ENCODE measurements at places on chromosomes 7 and 10.

DNA sequence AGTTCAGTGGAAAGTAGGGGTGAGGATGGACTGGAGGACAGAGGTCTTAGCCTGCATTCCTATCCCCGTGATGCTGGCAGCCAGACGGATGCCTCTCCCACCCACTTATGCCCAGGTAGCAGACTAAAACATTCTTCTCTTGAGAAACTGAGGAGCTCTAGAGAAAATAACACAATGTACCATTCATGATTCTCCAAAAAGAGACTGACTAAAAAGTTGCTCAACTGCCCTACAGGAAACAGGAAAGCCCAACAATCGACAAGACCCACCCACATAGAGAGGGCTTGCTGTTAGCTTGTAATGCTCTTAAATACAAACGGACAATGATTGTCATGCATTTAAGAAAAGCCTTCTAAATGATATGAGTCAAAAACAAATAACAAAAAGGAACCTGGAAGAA is 33.2 kb upstream of the PDE1C start:
- peaks cover 5% of the 10 kb centered on the region for H3K4me1 ChIP-seq
- DNase-seq: no peak
- H3K27me3 ChIP-seq: no peaks in the 10 kb centered on the region
- H3K36me3 ChIP-seq: no peaks in the 10 kb centered on the region
- no peak overlapping the region for H3K27ac ChIP-seq

DNA sequence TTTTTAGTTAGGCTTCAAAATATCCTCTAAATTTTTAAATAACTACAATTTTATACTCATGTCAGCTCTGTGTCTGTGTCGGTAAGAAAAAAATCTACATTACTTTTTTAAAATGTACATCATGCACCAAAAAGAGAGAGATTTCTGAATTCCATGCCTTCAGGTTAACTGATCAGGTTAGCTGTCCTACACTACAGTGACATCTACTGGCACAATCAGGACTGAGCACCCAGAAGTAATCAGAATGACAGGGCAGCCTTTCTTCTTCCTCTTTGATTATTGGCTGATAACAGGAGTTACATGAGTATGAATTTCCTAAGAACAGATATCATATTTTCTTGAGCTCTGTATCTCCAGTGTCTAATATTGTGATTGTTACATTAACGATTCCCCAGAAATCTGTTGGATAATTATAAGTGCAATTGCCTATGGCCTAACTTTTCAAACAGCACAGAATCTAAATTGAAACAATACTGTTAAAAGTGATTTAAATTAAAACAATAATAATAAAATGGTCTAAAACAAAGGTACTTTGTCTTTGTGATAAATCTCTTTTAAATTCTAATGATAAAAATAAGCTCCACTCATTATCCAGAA is 41.8 kb upstream of the HYCC1 start:
- H3K4me3 ChIP-seq: no peak overlapping the region
- DNase-seq: no peak
- H3K36me3 ChIP-seq: no peaks in the 10 kb centered on the region
- H3K4me1 ChIP-seq: no peaks in the 10 kb centered on the region

DNA sequence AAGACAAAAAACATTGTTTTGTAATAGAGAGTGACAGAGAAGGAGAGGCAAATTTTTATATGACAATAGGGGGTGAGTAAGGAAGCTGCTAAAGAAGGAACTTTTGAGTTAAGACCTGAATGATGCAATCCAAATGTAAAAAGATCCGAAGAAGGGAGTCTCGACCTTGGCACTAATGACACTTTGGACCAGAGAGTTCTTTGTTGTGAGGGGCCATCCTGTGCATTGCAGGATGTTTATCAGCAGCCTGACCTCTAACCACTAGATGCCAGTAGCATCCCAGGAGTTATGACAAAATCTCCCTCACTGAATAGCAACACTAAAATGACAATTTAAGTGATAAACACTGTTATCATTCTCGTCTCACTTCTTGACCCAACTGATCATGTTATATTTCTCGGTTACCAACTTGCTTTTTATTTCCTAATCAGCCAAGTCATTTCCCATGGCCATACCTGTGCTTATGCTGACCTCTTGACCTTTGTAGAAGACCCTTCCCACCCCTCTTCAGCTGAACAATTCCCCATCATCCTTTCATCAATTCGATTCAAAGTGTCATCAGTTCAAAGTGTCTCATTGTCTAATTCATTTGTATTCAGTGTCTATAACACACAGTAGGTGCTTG is 30.0 kb downstream of the DGKI start:
- no peak overlapping the region for H3K27ac ChIP-seq
- H3K27me3 ChIP-seq: no peaks in the 10 kb centered on the region
- H3K4me1 ChIP-seq: peaks cover 11% of the 10 kb centered on the region
- H3K4me3 ChIP-seq: no peak overlapping the region

DNA sequence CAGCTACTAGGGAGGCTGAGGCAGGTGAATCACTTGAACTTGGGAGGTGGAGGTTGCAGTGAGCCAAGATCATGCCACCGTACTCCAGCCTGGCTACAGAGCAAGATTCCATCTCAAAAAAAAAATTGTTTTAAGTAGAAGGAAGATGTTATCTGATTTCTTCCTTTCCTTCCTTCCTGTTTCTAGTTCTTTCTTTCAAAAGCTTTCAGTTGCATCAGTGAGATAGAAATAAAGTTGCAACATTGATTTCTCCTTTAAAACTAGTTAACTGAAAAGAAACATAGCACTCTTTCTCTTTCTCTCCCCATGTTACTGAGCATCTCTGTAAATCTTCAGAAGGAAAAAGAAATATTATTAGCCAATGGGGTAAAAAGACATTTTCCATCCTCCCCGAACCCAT is 37.5 kb downstream of the CNNM1 start:
- H3K4me3 ChIP-seq: no peak overlapping the region
- no peaks in the 10 kb centered on the region for H3K36me3 ChIP-seq
- no peak overlapping the region for H3K27ac ChIP-seq
- H3K27me3 ChIP-seq: no peaks in the 10 kb centered on the region
- no peak for DNase-seq

GRCh38 chr10:63391812-63392211 is 74.0 kb downstream of the JMJD1C start:
- no peak overlapping the region for H3K27ac ChIP-seq
- no peaks in the 10 kb centered on the region for H3K27me3 ChIP-seq
- H3K4me3 ChIP-seq: no peak overlapping the region

DNA sequence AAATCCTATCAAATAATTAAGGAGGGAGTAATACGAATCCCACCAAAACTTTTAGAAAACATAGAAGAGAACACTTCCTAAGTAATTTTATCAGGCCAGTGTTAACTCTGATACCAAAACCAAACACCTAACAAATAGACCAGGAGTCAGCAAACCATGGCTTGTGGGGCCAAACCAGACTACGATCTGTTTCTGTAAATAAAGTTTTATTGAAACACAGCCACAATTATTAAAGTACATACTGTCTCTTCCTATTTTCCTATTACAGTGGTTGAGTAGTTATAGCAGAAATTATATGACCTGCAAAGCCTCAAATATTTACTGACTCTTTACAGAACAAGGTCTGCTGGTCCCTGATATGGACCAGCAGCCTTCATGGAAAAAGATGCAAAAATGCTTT is 73.1 kb upstream of the ELN start:
- no peak overlapping the region for H3K4me3 ChIP-seq
- no peak for DNase-seq
- no peaks in the 10 kb centered on the region for H3K27me3 ChIP-seq
- H3K36me3 ChIP-seq: no peaks in the 10 kb centered on the region
- H3K27ac ChIP-seq: no peak overlapping the region
- H3K4me1 ChIP-seq: no peaks in the 10 kb centered on the region

- no peak overlapping the region for H3K4me3 ChIP-seq
- H3K36me3 ChIP-seq: peaks cover 83% of the 10 kb centered on the region
- no peak overlapping the region for H3K27ac ChIP-seq
- no peaks in the 10 kb centered on the region for H3K27me3 ChIP-seq
- no peak for DNase-seq
Observed at GRCh38 chr7:157412021-157412443, 75.2 kb downstream of the DNAJB6 start.

DNA sequence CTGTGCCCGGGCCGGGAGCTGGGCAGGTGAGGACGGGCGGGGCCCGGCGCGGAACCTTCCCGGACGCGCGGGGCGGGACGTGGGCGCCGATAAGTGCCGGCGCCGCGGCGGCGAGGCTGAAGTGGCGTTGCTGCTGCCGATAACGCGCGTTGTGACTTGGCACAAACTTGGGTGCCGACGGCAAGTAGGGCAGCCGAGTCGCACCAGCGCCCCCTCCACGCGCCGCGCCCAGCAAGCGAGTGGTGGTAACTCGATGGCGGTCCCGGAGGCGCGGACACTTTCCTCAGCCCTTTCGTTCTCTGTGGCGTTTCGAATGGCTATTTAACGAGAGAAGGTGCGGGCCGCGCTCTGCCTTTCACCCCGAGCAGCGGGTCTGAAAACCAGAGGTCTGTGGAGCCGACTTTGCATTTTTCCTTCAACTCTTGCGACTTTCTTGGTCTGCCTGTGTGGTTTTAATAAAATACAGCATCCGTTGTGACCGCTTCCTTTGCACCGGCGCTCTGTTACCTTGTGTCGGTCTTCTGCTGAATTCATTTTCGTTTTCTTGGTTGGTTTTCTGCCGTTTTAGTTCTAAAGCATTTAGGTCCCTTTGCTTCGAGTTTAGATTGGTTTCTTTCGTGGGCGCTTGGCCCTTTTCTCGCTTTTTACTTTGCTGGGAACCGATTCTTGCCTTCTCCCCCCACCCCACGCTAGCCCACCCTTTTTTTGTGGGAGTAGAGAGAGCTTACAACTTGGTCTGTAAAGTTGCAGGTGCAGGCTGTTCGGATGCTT is 701 bp downstream of the STK17A start:
- peak overlapping the region; percentile 83 for H3K4me3 ChIP-seq
- peak overlapping the region; percentile 92 for H3K27ac ChIP-seq

- peaks cover 21% of the 10 kb centered on the region for H3K4me1 ChIP-seq
- H3K27ac ChIP-seq: no peak overlapping the region
- no peak overlapping the region for H3K4me3 ChIP-seq
- no peaks in the 10 kb centered on the region for H3K27me3 ChIP-seq
- H3K36me3 ChIP-seq: no peaks in the 10 kb centered on the region
Observed at GRCh38 chr10:59829601-59830000, 76.3 kb upstream of the MRLN start.

GRCh38 chr10:60290558-60290957 is 99.1 kb downstream of the ANK3 start:
- H3K36me3 ChIP-seq: no peaks in the 10 kb centered on the region
- DNase-seq: no peak

DNA sequence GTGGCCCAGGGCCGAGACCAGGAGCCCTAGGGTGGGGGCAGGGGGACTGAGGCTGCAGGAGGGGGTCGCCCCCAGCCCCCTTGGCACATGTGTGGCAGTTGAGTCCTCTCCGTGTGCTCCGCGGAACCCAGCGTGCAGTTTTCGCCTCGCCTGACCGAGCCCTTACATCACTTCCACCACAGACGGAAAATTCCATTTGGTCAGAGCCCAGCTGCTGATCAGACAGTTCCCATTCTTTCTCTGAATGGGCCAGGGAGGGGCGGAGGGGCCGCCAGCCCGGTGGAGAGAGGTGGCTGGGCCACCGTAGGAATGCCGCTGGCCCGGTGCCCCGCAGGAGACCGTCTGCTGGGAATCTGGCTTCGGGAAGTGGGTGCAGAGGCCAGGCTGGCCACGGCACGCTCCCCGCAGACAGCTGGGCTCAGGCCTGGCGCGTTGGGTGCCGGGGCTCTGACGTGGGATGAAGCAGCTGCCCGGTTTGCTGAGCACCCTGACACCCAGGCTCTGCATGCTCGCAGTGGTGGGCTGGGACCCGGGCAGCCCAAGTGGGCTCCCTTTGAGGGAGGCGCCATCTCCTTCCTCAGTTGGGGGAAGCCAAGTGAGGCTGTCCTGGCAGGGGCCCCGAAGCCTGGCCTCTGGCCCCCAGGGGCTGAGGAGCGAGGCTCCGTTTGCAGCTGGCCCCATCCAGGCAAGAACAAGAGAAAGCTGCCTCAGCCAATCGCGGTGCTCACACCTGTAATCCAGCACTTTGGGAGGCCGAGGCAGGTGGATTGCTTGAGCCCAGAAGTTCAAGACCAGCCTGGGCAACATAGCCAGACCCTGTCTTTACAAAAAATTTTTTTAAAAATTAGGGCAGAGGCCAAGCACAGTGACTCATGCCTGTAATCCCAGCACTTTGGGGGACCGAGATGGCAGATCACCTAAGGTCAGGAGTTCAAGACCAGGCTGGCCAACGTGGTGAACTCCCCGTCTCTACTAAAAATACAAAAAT is 9.9 kb downstream of the TTYH3 start:
- peaks cover 63% of the 10 kb centered on the region for H3K4me1 ChIP-seq
- no peaks in the 10 kb centered on the region for H3K27me3 ChIP-seq
- DNase-seq: peak; percentile 96
- H3K27ac ChIP-seq: peak overlapping the region; percentile 78

GRCh38 chr10:84944187-84944586 is 615.8 kb downstream of the CCSER2 start:
- H3K4me1 ChIP-seq: no peaks in the 10 kb centered on the region
- no peaks in the 10 kb centered on the region for H3K27me3 ChIP-seq
- no peak overlapping the region for H3K4me3 ChIP-seq
- no peak overlapping the region for H3K27ac ChIP-seq

- no peak for DNase-seq
- H3K4me1 ChIP-seq: no peaks in the 10 kb centered on the region
- H3K4me3 ChIP-seq: no peak overlapping the region
- H3K27ac ChIP-seq: no peak overlapping the region
- no peaks in the 10 kb centered on the region for H3K36me3 ChIP-seq
Observed at GRCh38 chr10:11440250-11441150, 170.9 kb downstream of the USP6NL start.

- no peaks in the 10 kb centered on the region for H3K27me3 ChIP-seq
- H3K4me1 ChIP-seq: peaks cover 14% of the 10 kb centered on the region
- no peak overlapping the region for H3K4me3 ChIP-seq
Observed at GRCh38 chr10:88129013-88129412, 265.6 kb downstream of the PTEN start.

DNA sequence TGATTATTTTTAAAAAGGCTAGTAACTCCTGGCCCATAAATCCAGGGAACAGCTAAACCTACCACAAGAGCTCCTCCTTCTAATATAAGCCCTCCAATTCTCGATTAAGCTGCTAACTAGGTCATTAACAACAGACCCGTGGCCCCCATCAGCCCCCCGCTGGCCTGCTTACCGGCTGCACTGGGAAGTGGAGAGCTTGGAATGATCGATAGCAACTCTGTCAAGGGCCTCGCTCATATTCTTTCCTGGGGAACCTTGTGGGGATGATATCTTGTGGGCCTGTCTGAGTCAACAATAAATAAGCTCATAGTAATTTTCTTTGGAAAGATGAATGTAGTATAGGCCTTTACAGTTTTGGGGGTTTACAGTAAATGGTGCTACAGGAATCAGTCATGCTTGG is 353.5 kb downstream of the TCERG1L start:
- no peak overlapping the region for H3K27ac ChIP-seq
- H3K36me3 ChIP-seq: no peaks in the 10 kb centered on the region
- no peak for DNase-seq
- H3K4me3 ChIP-seq: no peak overlapping the region
- H3K27me3 ChIP-seq: no peaks in the 10 kb centered on the region

- H3K4me1 ChIP-seq: no peaks in the 10 kb centered on the region
- H3K27ac ChIP-seq: no peak overlapping the region
- H3K4me3 ChIP-seq: no peak overlapping the region
Observed at GRCh38 chr7:70153933-70154332, 555.7 kb downstream of the AUTS2 start.

All from sigmoid colon (tissue), 7 donors.